ENCODE measurements at places on chromosomes 16 and 17. TPM values are rescaled to one million over a fixed set of nuclear protein-coding genes. Genes with fewer than 3 reads are reported as not detected.
A peak's percentile ranks its signal among the peaks of the same experiment; 100 is the strongest.

Gene IL17C
- total RNA-seq = not detected

Gene SRCIN1
- total RNA-seq = 10.5 TPM

Gene CCL16
- total RNA-seq = not detected

Gene TMEM238L
- total RNA-seq = not detected

Gene PDK2
- total RNA-seq = 39.1 TPM

Gene DDX28
- 13.8 TPM for total RNA-seq

Gene NLGN2
- 60.5 TPM for total RNA-seq

Gene PGP
- 32.6 TPM for total RNA-seq

Gene CCL1
- total RNA-seq = not detected

DNA sequence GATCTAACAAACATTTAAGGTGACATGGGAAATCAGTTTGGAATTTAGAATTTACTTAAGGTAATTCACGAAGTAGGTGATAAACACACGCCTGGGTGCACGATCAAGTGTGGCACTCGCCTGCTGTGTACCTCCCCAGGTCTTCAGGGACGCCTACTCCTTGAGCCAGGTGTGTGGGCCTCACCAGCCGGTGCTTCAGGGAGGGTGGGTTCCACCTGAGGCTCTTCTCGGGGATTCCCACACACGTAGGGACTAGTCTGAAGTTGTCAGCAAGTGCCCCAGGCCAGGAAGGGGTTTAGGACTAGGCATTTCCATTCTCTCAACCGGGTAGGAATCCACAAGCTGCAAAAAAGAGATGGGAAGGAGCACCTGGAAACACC is 9.8 kb upstream of the NAT9 start:
- no peak overlapping the region for H3K27ac ChIP-seq
- H3K4me1 ChIP-seq = no peaks in the 10 kb centered on the region
- H3K27me3 ChIP-seq = no peaks in the 10 kb centered on the region
- H3K36me3 ChIP-seq = no peaks in the 10 kb centered on the region

- no peaks in the 10 kb centered on the region for H3K4me1 ChIP-seq
- no peak overlapping the region for H3K27ac ChIP-seq
- no peak for DNase-seq
Observed at GRCh38 chr17:76248013-76248782, 7.9 kb upstream of the RNF157 start.

DNA sequence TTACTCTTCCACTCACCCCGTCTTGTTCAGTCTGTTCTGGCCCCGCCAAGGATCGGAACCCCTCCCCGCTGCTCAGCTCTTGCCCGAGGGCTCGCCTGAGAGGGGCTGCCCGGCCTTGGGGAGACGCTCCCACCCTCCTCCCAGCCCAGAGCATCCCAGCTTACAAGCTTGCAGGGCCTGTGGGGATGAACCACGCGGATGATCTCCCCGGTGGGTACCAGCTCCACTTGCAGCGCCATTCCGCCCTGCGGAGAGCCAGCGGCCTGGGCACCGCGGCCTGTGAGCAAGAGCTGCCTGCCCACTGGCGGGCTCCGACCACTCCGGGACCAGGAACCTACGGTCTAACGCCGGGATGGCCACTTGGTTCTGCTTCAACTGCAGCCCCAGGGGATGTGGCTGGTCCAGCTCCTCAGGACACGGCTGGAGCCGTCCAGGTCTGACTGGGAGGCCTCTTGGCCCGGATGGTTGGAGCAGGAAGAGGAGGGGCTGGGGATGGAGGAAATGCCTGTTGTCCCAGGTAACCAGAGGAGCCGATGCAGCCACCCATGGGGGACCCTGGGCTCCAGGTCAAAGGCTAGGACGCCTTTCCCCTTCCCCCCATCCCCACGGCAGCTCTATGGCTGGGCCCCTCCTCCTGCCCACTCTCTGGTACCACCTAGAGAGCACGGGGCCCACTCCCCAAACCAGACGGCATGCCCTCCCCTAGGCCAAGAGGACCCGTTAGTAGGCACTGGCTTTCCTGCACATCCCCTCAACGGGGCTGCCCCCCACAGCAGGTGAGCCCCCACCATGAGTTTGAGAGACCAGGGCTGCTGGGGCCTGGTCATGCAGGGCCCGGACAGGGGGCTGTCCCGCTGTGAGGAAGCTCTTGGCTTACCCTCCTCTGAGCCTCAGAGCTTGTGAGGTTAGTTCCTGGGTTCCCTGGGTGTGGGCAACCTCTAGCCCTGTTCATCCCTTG is at the start of gene MYO1C:
Gene MYO1C (minus strand): TSS at position 438 of the 958 bp plus-strand sequence. CDS start 199 bp downstream, at position 239.
- H3K27me3 ChIP-seq = no peaks in the 10 kb centered on the region
- H3K4me3 ChIP-seq = peak within 1 kb of the TSS; percentile 50
- H3K4me1 ChIP-seq = peaks cover 21% of the 10 kb centered on the region
- no peak for DNase-seq
- H3K27ac ChIP-seq = peak within 1 kb of the TSS; percentile 99

- H3K27me3 ChIP-seq = no peaks in the 10 kb centered on the region
- no peak overlapping the region for H3K4me3 ChIP-seq
- no peak overlapping the region for H3K27ac ChIP-seq
- no peak for DNase-seq
Observed at GRCh38 chr16:28604186-28604565, 5.7 kb downstream of the SULT1A1 start.

GRCh38 chr17:15469260-15469659 is 1.8 kb upstream of the CDRT4 start:
- DNase-seq = no peak
- no peaks in the 10 kb centered on the region for H3K27me3 ChIP-seq
- no peak overlapping the region for H3K4me3 ChIP-seq
- H3K4me1 ChIP-seq = peaks cover 2% of the 10 kb centered on the region

- peaks cover 7% of the 10 kb centered on the region for H3K4me1 ChIP-seq
- H3K27me3 ChIP-seq = 0 out of 2 replicates have a peak, but pooled peaks cover 6% of the 10 kb centered on the region
- H3K4me3 ChIP-seq = no peak overlapping the region
- no peak overlapping the region for H3K27ac ChIP-seq
- H3K36me3 ChIP-seq = no peaks in the 10 kb centered on the region
Observed at GRCh38 chr17:48755356-48755755, 26.8 kb upstream of the HOXB13 start.

DNA sequence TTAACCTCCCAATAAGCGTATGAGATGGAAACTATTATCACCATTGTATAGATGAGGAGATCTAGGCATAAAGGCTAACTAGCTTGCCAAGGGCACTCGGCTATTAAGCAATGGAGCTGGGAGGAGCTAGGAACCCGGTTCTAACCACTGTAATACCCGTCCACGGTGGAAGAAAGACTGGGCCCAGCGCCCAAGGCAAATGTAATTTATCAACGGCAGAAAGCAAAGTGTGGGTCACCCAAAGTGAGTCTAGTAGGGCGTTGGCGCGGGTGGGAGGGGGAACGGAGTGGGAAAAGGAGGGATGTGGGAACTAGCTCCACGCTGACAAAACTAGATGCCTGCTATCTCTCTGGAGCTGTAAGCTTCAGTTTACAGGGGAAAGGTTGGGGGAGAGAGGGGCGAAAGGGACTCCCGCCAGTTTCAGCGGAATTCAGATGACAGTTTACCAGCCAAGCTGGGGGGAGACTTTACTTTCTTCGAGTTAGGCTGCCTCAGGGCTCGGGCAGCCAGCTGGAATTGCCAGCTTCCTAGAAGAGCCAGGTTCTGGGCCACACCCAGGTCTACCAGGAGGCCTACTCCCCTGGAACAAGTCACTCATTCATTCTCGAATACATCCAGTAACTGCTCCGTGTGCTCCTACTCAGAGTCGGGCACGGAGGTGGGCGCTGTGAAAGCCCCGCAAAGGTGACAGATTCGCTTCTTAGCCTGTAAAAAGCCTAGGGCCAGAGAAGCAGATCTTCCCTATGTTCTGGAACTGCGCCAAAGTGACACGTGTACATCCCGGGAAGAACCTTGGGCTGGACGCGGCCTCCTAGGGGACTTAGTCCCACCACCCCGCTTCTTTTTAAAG is 837 bp downstream of the LRRC59 start:
- peak overlapping the region; percentile 95 for H3K4me3 ChIP-seq
- no peaks in the 10 kb centered on the region for H3K27me3 ChIP-seq
- no peak for DNase-seq

DNA sequence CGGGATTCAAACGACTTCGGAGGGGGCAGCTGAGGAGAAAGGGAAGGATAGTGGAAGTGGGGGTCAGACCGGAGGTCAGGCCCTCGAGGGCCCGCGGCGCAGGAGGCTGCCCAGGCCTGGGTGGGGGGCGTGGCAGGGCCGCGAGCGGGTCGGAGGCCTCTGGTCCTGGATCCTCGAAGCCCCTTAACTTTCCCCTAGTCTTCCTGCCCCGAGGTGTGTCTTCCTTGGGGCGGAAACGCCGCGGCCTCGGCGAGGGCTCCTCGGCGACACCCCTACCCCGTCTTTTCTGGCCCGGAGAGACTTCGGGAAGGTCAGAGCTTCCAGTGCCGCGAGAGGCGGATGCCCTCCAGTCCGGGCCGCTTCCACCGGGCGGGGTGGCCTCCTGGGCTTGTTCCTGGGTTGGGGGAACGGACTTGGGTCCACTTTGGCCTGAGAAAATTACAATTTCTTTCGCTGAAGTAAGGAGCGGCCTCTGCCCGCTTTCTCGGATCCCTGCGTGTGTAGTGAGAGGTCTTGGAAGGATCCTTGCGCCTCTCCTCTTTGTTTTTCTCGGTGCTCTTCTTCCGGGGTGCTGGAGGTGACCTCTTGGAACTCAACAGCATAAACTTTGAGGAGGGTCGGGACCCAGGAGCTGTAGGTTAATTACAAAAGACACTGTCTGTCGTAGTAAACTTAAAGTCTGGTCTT is 491 bp downstream of the IST1 start:
- no peak for DNase-seq
- peaks cover 4% of the 10 kb centered on the region for H3K36me3 ChIP-seq
- peak overlapping the region; percentile 96 for H3K4me3 ChIP-seq
- H3K27me3 ChIP-seq = no peaks in the 10 kb centered on the region

GRCh38 chr16:19329932-19330331 is 44.4 kb downstream of the CLEC19A start:
- no peaks in the 10 kb centered on the region for H3K36me3 ChIP-seq
- DNase-seq = peak; percentile 12
- H3K27ac ChIP-seq = no peak overlapping the region
- no peaks in the 10 kb centered on the region for H3K27me3 ChIP-seq
- H3K4me1 ChIP-seq = peaks cover 27% of the 10 kb centered on the region

- DNase-seq = no peak
- no peaks in the 10 kb centered on the region for H3K36me3 ChIP-seq
- no peak overlapping the region for H3K27ac ChIP-seq
- no peaks in the 10 kb centered on the region for H3K4me1 ChIP-seq
Observed at GRCh38 chr16:35575432-35575821, 2116.0 kb downstream of the TP53TG3F start.

GRCh38 chr17:8312251-8312650 is 2.2 kb downstream of the ARHGEF15 start:
- no peak for DNase-seq
- no peaks in the 10 kb centered on the region for H3K4me1 ChIP-seq
- no peak overlapping the region for H3K4me3 ChIP-seq
- H3K27me3 ChIP-seq = no peaks in the 10 kb centered on the region
- H3K36me3 ChIP-seq = no peaks in the 10 kb centered on the region

GRCh38 chr17:64599187-64599676 is 62.9 kb downstream of the SMURF2 start:
- no peak overlapping the region for H3K27ac ChIP-seq
- H3K4me1 ChIP-seq = peaks cover 7% of the 10 kb centered on the region
- no peak for DNase-seq
- H3K27me3 ChIP-seq = no peaks in the 10 kb centered on the region
- H3K36me3 ChIP-seq = peaks cover 34% of the 10 kb centered on the region

- H3K27me3 ChIP-seq = no peaks in the 10 kb centered on the region
- H3K27ac ChIP-seq = no peak overlapping the region
- peaks cover 9% of the 10 kb centered on the region for H3K4me1 ChIP-seq
- no peaks in the 10 kb centered on the region for H3K36me3 ChIP-seq
- DNase-seq = no peak
Observed at GRCh38 chr16:66486773-66487579, 59.9 kb downstream of the BEAN1 start.

GRCh38 chr16:81481207-81481821 is 36.7 kb downstream of the CMIP start:
- no peak overlapping the region for H3K4me3 ChIP-seq
- no peak overlapping the region for H3K27ac ChIP-seq
- no peak for DNase-seq

DNA sequence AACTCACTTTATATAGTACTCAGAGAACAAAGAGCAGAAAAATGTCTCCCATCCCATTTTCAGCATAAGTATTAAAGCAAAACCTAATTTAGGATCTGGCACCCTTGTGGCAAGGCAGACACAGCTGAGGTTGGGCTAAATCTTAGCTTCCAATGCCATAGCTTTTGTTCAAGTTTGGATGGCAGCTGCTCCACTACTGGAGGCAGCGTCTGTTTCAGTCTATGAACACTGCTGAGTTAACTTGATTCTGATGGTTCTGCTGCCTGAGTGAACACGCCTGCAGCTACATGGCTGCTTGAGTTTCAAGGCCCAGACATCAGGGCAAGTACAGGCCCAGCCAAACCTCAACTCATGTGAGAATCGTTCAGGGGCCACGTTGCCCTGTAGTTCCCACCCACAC is 178.2 kb upstream of the RPH3AL start:
- H3K27ac ChIP-seq = no peak overlapping the region
- no peaks in the 10 kb centered on the region for H3K27me3 ChIP-seq
- no peaks in the 10 kb centered on the region for H3K36me3 ChIP-seq
- no peak overlapping the region for H3K4me3 ChIP-seq

DNA sequence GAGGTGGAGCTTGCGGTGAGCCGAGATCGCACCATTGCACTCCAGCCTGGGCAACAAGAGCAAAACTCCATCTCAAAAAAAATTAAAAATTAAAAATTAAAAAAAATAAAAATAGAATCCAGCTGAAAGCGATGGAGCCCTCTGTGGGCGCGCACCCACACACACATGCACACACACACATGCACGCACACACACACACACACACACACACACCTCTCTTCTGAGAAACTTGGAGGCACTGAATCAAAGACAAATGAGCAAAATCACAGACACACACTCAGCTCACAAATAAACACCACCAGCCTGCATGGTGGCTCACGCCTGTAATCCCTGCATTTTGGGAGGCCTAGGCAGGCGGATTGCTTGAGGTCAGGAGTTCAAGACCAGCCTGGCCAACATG is 9.6 kb upstream of the FADS6 start:
- DNase-seq = no peak
- H3K4me1 ChIP-seq = peaks cover 3% of the 10 kb centered on the region
- H3K27ac ChIP-seq = no peak overlapping the region
- H3K4me3 ChIP-seq = no peak overlapping the region
- no peaks in the 10 kb centered on the region for H3K27me3 ChIP-seq

DNA sequence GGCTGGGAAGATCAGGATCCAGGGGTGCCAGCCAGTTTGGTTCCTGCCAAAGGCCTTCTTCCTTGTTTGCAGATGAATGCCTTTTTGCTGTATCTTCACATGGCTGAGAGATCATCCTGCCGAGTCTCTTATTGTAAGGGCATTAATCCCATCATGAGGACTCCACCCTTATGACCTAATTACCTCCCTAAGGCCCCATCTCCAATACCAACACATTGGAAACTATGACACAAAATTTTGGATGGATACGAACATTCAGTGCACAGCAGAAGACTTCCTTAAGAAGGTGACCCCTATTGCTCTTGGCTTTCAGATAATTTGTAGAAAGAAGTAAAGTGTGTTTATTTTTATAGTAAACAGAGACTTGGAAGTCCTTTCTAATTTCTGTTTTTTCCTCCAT is 1164.7 kb upstream of the CDH8 start:
- no peak for DNase-seq
- H3K4me3 ChIP-seq = no peak overlapping the region
- no peaks in the 10 kb centered on the region for H3K27me3 ChIP-seq
- no peaks in the 10 kb centered on the region for H3K4me1 ChIP-seq
- no peak overlapping the region for H3K27ac ChIP-seq

All from HCT116 (cell line).